ENCODE measurements at places on chromosomes 3 and 15.
A peak's percentile ranks its signal among the peaks of the same experiment; 100 is the strongest.

DNA sequence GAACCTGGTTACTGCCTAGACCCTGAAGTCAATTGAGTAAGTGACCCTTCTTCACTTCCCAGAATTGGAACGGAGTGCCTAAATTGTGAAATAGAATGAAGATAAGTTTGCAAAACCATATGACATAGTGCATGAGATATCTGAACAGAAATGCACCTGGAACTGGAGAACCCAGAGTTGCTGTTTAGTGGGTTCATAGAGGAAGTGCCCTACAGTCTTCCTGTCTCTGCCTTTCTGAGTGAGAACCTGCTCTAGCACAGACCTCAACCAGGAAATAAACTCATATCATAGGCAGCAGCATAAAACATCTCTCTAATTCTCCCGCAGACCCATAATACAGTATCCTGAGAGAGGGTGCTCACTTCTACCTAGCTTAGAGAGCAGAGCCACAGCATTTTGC is 82.9 kb downstream of the EOMES start:
- no peak for DNase-seq

- DNase-seq, result peak; percentile 83
Observed at GRCh38 chr15:59138243-59138642, 33.3 kb downstream of the CCNB2 start.

DNA sequence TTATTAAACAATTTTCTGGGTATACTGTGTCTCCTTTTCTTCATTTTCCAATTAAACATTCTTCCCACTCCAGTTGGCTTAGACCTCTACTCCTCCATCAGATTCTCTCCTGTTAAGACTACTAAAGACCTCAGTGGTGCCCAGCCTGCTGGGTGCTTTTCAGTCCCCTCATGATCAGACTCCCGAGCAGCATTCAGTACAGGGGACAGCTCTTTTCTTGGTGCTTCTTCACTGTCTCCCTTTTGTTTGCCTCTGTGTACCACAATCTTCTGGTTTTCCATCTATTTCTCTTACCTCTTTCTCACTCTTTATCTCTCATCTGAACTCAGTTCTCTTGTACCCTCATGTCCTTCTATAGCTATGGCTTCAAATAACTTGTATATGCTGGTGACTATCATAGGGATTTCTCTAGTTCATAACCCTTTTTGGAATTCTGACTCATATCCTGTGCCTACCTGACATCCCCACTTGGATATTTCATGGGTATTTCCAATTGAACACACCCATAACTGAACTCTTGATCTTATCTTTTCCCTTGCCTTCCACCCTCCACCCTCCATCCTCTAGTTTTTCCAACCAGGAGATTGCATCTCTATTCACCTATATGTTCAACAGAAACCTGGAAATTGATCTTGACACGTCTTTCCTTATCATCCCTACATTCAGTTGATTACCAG is 55.6 kb upstream of the ABHD10 start:
- no peak for DNase-seq

DNA sequence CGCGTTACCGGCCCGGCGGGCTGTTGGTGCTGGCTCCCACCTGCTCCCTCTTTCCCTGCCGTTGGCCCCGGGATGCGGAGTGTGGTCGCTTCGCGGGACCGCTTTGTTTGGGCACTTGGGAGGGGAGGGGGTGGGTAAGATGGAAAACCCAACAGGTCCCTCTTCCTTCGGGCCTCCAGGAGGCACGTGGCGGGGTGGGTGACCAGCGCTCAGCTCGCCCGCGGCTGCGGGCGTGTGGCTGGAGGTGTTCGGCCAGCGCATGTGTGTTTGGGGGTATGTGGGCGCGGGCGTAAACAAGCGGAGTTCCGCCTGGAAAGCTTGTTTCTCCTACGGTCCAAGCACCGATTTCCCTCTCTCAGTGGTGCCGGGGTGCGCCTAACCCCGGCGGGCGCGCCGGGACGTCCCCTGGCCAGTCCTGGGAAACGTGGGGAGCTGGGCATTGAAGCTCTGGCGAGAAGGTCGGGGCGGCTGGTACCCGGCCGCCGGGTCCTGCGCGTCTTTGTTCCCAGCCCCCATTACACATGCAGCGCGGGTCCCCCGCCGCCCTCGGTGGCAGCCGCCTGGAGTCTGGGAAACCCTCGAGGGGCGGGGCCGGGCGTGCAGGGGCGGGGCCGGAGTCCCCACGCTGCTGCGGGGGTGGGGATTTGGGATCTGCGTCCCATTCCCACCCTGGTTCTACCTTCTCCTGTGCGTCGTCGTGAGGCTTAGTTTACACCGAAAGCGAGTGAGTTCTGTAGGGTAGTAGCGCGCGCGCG is 1.4 kb downstream of the ACVR2B start:
- peak; percentile 86 for DNase-seq

- DNase-seq, result peak; percentile 28
Observed at GRCh38 chr3:170355738-170356595, 1.5 kb upstream of the SKIL start.
